ENCODE measurements at places on chromosomes 5 and 9.

DNA sequence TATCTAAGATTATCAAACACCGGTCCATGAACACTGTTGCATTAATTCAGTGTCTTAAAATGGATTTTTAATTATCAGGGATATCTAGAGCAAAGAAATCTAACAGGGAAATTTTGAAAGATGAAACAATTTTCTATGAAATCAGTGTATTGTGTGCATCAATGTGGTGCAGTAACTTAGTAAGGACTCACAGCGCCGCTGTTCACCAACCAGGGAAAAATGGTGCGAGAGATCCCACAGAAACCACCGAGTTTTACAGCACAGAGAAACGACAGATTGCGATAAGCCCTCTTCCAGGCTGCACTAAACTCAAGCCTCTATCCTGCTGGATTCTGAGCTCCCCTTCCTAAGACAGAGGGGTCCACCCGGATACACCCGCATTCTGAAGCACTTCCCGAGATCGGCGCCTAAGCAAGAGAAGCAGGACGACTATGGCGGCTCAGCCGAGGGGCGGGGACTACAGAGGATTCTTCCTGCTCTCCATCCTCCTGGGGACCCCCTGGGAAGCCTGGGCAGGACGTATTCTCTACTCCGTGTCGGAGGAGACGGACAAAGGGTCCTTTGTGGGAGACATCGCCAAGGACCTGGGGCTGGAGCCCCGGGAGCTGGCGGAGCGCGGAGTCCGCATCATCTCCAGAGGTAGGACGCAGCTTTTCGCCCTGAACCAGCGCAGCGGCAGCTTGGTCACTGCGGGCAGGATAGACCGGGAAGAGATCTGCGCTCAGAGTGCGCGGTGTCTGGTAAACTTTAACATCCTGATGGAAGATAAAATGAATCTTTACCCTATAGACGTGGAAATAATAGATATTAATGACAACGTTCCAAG is at the start of gene PCDHGA7:
Gene PCDHGA7 (plus strand): TSS at position 274 of the 826 bp plus-strand sequence. CDS start 158 bp downstream, at position 432.
- DNase-seq, result no peak

DNA sequence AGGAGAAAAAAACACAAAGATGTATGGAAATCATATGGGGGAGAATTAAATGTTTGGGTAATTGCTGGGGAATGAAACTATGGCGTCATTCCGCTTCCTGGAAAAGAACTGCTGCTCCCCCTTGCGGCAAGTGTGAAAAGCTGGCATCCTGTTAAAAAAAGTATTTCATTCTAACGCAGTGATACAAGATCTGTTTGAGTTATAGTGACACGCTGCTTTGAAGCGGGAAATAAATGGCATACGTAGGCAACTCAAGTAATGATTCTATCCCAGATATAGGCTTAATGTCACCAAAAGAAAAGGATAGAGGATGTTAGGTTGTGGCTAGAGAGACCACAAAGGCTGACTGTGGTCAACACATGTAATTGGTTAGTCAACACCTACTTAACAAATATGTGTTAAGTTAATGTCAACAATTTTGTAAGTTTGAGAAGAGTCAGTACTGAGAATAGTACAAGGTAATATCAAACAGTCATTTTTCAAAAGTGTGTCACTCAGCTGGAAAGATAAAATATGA is 70.2 kb upstream of the ALDH1A1 start:
- peak; percentile 66 for DNase-seq

- DNase-seq, result peak; percentile 84
Measured at GRCh38 chr5:116038817-116039216, 6.5 kb downstream of the ARL14EPL start.

- no peak for DNase-seq
Measured at GRCh38 chr5:30183795-30184194, 1009.7 kb upstream of the CDH6 start.

GRCh38 chr9:114261987-114262386 is 60.9 kb upstream of the ORM1 start:
- DNase-seq, result no peak

DNA sequence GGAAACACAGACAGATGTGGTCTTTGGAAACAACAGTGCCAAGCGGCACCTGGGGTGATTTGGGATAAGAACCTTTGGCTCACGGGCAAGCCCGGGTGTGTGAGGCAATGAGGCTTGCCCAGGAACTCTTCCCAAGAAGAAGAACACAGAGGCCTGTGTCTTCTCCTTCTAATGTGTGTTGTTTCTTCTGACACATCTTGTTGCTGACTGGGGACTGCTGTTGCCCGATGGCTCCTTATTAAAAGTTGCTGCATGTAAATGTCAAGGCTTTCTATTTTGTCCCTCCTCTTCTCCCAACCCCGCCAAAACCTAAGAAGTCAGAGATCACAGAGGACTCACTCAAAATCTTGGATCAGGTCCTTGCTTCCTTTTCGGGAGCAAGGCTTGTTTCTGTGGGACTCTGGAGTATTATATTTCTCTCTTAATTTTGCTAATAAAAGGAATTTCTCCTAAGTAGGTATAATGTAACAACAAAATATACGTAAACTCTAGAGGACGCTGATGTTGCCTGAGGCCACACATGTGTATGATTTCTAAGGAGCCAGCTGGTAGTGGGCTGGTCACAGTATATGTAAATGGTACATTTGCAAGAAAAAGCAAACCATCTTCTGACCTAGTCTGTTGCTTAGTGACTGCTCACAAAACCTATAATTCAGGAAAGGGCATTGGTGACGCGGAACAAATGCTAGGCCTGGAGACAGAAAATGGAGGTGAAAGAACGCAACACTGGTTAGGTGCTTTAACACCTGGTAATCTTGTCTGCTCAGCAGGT is 232.5 kb downstream of the GADD45G start:
- no peak for DNase-seq

- DNase-seq, result no peak
Measured at GRCh38 chr9:14198841-14199455, 115.0 kb downstream of the NFIB start.

GRCh38 chr9:111598733-111599091 is 735 bp downstream of the PTGR1 start:
- no peak for DNase-seq

GRCh38 chr9:127255692-127256091 is 8.9 kb upstream of the GARNL3 start:
- no peak for DNase-seq

DNA sequence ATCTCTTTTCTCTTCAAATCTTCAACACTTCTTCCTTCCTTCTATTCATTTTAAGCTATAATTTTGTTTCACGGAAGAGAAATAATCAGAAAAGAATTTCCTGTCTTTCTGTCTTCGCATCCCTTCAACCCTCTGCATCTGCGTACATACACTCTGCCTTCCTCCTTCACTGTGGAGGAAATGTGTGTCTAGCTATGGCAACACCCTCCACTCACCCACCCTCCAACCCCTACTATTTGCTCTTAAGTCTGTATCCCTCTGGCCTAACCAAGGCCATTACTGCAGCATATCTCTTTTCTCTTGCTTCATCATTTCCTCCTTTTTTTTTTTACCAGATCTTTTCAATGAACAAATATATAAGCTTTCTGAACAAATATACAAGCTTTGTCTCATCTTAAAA is 105.7 kb upstream of the NUDT12 start:
- DNase-seq, result no peak

- DNase-seq, result no peak
Measured at GRCh38 chr5:179217356-179217755, 127.9 kb downstream of the ADAMTS2 start.

DNA sequence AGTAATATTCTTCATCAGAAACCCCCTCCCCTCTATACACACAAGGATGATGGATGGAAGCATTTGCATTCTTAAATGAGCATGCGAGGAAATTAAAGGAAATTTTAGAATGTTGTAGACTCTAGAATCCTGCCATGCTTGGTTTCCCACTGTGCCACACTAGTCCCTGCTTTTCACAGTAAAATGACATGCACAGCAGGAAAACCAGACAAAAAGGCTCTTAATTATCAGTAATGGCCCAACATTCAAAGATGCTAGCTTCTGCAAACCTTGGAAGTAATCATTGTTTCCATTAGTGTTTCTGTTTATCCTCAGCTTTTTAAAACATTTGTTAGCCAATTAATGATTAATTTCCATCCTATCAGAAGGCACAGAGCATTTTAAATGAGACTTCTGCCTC is 255.8 kb downstream of the SLCO4C1 start:
- DNase-seq, result no peak

- no peak for DNase-seq
Measured at GRCh38 chr9:119841016-119841415, 471.8 kb upstream of the BRINP1 start.

DNA sequence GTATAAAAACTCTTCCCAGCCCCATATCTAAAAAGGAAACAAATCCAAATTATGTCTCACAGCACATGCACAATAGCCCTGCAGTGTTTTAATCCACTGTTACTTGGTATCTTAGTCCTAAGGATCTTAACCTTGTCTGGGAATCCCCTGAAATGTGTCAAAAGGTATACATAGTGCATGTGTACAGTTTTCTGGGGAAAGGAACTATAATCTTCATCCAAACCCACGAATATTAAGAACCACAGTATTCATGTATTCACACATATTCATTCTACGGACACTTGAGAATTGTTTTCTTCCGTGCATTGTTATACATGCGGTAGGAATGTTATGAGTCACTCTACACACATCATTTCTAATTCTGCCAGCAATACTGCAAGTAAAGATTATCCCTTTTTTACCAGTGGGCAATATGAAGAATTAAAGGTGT is 47.8 kb upstream of the SNX2 start:
- DNase-seq, result no peak

GRCh38 chr5:149656576-149657182 is 73.4 kb upstream of the PPARGC1B start:
- DNase-seq, result peak; percentile 88

DNA sequence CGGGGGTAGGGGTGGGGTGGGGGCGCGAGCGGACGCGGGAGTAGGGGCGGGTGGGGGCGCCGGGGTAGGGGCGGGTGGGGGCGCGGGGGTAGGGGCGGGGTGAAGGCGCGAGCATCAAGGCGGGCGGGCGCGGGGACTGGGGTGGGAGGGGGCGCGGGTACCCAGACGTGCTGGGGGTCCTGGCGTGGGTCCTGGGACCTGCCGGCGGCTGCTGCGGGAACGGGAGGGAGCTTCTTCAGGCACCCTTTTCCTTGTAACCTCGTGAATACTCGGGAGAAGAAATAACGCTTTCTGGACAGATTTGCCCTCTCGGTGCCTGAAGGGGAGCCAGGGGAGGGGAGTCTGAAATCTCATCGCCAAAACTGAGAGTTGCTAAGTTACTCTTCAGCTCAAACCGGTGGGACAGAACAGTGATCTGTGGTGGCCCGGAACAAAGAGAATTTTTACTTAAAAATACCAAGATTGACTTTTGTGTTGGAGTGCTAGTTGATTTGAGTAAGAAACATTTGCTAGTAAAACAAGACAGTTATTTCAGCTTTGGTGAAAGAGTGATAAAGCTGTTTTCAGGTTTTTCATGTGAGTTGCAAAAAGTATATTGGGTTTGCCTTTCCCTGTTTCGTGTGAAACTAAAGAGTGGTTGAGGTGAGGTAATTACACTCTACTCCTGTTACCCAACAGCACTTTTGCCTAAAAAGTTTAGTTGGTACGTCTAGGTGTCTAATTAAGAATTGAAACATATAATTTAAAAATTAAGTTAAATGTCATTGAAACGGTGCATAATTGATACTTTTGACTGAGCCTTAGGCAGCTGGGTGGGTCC is 643 bp downstream of the PLEKHG4B start:
- DNase-seq, result no peak

GRCh38 chr5:27845248-27845647 is 806.9 kb upstream of the CDH9 start:
- DNase-seq, result no peak

GRCh38 chr5:40440746-40441145 is 239.0 kb upstream of the PTGER4 start:
- no peak for DNase-seq

DNA sequence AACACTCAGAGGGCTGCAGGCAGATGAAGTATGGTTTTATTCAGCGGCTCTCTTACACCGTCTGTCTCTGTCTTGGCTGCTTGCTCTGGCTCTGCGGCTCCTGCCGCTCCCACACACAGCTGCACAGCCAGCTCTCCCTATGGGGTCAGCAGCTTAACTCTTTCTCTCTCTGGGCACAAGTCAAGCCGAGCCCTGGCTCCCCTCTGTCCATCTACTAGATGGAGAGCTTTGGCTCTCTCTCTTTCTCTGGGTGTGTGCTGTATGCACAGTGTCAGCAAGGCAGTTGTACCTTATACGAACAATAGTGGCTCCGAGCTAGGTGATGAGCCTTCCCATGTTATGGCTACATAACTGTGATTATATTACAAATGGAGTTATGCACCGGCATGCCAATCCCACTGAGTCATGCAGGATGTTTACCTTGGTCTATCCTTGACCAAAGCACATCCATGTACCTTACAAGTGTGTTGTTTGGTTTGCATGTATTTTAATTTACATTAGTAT is 19.3 kb upstream of the PPP2CA start:
- DNase-seq, result no peak

DNA sequence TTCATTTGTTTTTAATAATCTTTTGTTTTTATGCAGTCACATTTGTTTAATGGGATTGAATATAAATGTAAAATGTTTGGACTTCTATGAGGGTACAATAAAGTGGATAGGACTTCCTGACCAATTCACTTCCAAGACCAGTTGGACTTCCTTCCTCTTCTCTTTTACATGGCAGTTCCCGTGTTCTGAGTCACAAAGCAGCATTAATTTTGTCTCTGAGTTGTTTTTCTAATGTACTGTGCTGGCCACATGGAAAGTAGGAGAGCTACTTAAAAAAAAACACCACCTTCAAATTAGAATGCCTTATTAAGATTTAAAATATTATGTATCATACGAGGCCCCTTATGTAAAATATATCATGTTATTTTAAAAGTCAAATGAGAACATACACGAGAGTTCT is 87.3 kb downstream of the CCDC171 start:
- DNase-seq, result no peak

- DNase-seq, result no peak
Measured at GRCh38 chr9:91768507-91768906, 181.5 kb downstream of the ROR2 start.

DNA sequence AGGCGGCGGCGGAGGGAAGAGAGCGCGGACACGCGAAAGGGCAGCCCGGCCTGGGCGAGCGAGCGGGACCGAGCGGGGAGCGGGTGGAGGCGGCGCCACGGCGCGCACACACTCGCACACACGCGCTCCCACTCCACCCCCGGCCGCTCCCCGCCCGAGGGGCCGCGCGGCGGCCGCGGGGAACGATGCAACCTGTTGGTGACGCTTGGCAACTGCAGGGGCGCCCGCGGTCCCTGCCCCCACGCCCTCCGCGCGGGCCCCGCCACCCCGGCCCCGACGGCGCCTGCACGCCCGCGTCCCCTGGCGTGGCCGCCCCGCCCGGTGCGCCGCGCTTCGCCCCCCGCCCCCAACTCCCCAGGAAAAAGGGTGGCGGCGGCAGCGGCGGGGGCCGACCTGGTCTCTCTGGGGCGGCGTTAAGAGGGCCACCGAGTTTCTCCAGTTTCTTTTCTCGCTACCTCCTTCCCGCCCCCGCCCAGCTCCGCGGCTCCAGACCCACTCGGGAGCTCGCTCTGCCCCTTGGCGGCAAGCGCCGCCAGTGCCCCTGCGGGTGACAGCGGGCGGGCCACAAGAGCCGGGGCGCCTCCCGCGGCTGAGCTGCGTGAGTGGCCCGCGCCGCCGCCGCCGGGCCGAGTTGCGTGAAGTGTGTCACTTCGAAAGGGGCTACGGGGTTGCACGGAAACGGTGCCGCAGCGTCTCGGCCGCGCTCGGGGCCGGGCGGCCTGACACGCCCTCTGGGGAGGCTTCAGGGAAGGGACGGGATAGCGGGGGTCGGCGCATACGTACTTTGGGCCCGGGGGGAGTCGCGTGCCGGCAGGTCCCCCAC is at the start of gene NR3C1:
Gene NR3C1 (minus strand): TSS at position 94 of the 823 bp plus-strand sequence. CDS start 2,847 bp downstream, outside the sequence.
- DNase-seq, result peak; percentile 95

Data from Karpas-422 (cell line).